MV-4-11 (cell line): ENCODE measurements at places on chromosomes 4 and X.

DNA sequence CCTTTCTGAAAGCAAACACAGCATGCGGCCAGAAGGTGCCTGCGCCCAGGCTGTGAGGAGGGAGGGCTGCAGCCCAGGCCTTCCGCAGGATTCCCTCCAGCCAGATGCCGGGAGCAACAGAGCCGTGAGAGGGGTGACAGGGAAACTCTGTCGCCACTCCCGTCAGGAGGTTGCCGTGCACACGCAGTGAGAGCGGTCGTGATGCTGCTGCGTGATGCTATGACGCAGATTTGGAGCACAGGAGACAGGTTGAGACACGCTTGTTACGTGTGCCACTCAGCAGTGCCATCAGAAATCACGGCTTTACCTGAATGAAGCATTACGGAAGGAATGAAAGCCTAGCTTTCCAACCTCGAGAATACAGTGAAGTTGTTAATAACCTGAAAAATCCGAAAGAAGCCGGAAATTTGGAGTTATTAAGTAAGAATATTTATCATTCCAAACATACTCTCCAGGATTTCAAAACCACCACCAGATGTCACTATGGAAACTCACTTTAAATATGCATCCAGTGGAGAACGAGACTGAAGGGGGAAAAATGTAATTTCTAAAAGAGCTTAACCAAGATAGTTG is 54.4 kb downstream of the FAT1 start:
- DNase-seq = peak; percentile 30

DNA sequence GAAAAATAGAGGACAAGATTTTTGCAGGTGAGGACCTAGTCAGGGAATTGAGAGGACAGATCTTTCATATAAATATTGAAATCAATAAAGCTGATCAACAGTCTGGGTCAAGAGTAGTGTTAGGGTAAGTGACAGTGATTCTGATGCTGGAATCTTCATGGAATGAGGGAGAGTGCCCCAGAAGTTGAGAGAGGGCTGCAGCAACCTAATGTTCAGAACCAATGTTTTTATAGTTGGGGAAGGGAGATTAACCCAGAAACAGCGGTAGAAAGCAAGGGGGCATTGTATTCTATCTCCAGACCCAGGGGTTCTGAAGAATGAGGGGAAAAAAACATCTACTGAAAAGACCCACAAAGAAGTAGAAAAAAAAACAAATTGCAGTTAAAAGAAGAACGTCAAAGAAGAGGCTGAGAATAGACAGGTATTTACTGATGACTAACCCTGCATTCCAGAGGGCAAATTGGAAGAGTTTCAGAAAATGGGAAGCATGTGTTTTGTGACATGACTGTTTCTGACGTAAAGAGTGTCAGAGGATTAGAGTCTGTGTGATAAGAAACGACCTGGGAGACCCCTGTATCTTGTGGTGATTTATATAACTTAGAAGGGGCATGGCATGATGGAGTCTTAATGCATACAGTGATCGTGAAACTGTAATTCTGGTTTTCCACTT is 819.6 kb upstream of the EPHA5 start:
- no peak for DNase-seq

GRCh38 chrX:41588271-41588670 is 100.5 kb upstream of the GPR34 start:
- DNase-seq = no peak

DNA sequence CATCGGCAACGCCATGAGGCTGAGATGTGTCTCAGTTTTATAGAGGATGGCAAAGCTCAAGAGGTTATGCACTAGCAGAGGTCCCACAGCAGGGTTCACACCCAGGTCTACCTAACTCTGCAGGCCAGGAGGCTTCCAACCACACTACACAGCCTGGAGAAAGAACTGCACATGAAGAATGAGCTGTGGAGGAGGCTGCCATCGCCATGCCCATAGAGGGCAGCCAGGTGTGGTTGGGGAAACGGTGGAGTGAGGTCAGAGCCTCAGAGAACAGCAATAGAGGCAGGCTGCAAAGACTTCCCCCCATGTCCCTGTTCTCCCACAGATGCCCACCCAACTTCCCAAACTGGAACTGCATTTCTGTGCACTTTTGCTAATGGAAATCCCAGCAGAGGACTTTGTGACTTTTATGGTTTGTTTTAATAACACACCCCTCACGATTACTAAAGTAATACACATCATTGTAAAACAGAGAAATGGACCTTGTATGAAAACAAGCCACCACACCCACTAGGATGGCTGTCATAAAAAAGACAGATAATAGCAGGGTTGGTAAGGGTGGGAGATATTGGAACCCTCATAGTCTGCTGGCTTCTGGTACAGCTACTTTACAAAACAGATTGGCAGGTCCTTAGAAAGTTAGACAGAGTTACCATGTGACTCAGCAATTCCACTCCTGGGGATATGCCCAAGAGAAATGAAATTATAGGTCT is 58.9 kb upstream of the PROM1 start:
- no peak for DNase-seq

GRCh38 chr4:700587-701264 is 4.9 kb upstream of the PCGF3 start:
- DNase-seq = no peak

- no peak for DNase-seq
Measured at GRCh38 chr4:180950377-180950776, 1292.8 kb upstream of the TENM3 start.

DNA sequence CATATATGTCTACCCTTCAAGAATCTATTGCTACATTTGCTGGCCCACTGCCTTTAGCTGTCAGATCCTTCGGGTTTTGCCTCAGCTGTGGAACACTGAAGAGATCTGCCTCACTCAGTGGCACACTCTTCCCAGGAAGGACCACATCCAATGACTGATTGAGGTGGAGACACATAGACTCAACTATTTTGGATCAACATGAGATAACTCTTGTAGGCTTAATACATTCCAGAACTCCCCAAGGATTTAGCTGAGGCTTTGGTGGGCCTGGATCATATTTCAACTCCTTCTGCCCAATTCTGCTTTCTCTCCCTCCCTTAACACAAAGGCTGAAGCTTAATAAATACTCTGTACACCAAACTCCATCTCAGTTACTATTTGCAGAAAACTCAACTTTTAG is 100.5 kb downstream of the CORIN start:
- DNase-seq = no peak

- no peak for DNase-seq
Measured at GRCh38 chr4:21507439-21507838, 441.1 kb downstream of the KCNIP4 start.

GRCh38 chrX:129449148-129449547 is 74.1 kb downstream of the SMARCA1 start:
- no peak for DNase-seq

DNA sequence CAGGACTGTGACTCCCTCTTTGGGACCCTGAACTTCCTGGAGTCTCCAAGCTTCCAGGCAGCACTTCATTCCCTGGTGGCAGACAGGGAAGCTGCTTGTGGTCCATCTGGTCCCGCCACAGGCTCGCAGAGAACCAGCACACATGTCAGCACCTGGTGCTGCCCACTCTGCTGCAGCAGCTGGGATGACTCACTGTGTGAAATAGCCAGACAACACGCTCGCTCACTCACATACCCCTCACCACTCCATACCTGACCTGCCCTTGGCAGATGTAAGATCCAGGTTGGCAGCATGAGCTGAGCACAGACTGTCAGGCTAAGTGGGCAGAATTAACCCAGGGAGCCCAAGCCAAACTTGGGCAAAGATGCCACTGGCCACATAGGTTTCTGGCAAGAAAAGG is 613.5 kb downstream of the PCDH18 start:
- no peak for DNase-seq

DNA sequence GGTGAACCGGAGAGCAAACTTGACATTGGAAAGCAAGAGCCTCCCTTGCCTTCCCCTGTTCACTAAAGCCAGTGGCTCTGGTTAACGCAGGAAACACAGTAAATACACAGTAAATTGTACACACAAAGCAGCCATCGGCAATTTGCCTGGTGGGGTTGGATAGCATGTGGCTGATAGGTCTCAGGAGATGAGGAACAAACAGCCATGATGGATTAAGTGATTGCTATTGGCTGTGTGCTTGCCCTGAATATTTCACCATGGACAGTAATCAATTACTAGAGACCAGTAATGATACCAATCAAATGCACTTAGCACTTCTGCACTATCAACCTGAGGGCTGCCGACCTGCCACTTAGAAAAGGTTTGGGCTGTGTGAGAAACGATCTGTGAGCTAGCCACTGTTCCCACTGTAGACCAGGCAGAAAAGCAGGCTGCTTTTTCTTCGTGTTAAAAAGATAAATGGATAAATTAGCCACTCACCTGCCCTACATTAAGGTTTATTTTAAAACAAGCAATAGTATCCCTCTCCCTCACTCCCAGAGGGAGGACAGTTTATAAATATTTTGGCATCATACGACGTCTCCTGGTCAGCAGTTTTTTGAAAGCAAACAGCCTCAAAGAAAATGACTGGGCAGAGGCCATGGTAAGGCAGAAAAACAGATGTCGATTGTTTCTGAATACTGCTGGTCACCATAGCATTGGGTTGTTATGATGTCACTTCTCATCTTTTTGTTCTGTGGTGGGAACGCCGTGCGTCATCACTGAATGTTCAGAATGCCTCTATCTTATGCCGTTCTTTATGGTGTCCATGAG is 167.1 kb downstream of the MAML3 start:
- DNase-seq = no peak

GRCh38 chr4:37910091-37910486 is 19.2 kb downstream of the TBC1D1 start:
- no peak for DNase-seq

DNA sequence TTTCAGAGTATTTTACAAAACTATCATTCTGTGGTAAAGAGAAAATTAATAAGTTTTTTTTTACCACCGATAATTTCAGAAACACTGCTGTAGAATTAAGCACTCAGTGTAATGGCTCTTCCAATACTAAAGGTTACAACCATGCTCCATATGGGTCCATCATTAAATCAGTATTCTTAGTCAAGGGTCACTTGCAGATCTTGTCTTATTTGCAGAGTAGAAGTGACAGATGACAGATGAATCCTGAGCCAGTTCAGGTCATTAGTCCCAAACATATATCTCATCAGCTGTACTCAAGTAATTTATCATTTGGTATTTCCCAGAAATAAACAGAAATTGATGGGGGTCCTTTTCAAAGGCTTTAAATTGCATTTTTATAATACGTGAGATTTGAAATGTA is 182.9 kb downstream of the CFAP47 start:
- DNase-seq = no peak

- no peak for DNase-seq
Measured at GRCh38 chr4:72875138-72875537, 194.4 kb downstream of the COX18 start.

GRCh38 chr4:42600578-42600977 is 56.3 kb downstream of the ATP8A1 start:
- DNase-seq = peak; percentile 14

DNA sequence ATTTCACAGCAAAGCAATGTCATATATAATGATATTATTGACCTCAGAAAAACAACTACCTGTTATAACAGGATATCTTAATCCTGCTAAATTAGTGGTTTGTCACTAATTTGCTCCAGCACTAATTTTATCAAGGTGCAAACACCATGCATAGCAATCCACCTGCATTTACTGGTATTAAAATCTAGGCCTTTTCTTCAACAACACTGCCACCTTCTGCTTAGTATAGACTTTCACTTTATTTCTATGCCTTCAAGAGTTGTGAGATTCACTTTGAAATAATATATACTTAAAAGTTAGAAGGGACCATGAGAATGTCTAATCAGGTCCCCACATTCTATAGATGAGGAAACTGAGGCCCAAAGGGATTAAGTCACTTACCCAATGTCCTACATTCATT is 82.1 kb upstream of the IQCM start:
- no peak for DNase-seq

DNA sequence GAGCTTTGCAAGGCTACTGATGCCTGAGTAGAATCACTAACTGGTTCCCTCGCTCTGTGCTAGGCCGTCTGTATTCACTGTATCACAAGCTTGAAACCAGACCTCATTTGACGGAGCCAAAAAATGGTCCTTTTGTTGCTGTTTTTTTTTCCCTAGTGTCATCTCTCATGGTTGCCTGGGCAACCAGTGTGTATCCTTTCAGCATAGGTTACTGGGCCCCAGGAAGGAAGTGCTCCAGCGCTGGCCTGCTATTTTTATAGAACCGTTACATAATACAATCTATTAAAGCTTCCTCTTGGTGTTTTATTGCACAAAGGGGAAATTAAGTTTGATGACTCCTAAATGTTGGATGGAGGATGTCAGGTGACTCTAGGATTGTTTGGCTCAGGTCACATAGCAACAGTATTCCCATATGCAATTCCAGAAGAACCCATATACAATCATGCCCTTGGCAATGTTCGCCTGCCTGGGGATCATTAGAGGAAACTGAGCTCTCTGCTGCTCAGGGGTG is 220.4 kb downstream of the SPRY1 start:
- DNase-seq = peak; percentile 94

GRCh38 chr4:96205143-96205936 is 365.4 kb downstream of the PDHA2 start:
- no peak for DNase-seq

DNA sequence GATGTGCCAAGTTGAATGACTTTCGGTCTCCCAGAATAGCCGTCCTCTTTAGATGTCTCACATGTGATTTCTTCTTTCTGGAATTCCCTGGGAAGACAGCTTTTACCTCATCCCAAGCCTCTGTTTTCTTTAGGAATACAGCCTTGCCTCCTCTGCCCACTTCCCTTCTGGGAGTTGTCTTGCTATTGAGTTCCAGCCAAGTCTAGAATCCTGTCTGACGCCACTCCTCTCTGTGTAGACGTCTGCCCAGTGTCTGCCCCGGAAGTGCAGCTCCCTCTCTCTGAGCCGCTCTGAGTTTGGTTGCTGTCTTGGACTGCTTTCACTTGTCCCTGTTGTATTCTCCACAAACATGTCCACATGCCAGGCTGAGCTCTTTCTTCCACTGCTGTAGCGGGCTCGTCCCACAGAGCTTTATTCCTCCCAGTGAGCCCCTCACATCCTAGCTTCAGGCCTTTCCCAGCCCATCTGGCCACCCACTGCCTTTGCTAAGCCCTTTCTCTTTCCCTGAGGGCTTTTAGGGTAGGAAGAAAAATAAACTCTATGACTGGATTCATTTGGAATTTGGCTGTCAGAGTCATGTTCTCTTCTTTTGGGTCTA is 9.0 kb upstream of the IGFBP7 start:
- DNase-seq = no peak

- no peak for DNase-seq
Measured at GRCh38 chr4:186021461-186022167, 47.3 kb upstream of the TLR3 start.

DNA sequence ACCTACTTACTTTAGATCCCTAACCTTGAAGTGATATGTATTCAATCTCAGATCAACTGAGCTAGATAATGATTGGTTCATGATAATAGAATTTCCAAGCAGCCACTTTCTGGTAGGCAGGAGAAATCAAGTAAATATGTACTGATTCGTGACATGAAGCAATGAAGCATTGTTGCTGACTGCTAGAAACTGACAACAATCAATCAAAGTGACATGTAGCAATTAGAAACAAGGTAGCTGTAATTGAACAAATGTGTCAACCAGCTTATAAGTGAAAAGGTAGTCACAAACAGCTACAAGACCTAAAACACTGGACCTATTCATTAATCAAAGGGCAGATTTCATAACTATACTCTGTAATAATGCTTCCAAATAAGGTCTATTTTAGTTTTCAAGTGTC is 62.4 kb downstream of the PABPC4L start:
- DNase-seq = no peak
